Lower leg skin (tissue), 4 donors: ENCODE measurements at places on chromosomes 13 and 19. TPM values are rescaled to one million over a fixed set of nuclear protein-coding genes. Genes with fewer than 3 reads are reported as not detected.

DNA sequence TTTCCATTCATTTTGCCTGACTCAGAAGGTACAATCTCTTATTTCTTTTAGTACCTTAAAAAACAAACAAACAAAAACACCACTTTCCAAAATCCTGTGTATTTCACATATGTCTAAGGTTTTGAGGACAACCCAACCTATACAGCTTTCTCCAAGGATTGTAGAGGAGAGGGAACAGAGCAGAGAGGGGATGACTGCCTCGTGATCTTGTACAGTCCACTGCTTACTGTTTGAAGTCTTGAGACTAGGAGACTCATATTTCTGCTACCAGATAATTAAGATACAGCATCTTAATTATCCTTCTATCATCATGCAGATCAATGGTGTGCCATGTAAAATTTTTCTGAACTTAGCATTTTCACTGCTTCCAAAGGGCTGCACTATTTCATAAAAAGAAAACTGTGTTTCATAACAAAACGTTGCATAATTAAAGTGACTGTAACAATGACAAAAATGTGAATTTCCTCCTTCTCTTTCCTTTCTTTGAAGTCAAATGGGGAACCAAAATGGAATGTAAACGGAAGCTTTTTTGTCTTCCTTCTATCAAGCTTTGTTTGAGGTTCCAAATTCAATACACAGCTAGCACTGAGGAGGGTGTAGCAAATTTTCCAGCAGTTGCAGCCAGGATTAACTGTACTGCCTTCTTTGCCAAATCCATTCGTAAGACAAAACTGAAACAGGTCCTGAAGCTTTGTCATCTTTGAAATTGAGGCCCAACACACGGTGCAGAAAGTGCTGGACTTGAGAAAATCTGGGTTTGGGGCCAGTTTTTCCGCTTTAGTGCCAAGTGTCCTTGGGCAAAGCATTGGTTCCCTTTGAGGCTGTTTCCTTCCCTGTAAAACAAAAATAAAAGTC, 34.9 kb upstream of the RCBTB2 start:
- DNase-seq, result no peak

DNA sequence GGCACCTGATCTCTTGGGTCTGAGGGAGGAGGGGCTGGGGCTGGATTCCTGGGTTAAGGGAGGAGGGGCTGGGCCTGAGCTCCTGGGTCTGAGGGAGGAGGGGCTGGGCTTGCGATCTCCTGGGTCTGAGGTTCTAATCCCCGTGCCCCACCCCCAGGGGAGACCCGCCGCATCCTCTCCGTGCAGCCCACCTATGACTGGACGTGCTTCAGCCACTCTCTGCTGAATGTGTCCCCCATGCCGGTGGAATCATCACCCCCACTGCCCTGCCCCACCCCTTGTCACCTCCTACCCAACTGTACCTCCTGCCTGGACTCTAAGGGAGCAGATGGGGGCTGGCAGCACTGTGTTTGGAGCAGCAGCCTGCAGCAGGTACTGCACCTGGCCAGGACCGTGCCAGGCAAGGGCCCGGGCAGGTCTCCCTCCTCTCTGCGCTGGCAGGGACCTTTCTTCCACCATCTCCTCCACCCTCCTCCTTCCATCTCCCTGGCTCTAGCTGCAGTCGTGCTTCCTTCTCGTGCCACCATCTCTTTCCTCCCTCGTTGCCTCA, 27.1 kb downstream of the CNFN start:
- no peak for DNase-seq

GRCh38 chr19:3024870-3025548, 4.1 kb downstream of the TLE2 start:
- DNase-seq, result no peak

GRCh38 chr19:29845574-29846176, 33.9 kb downstream of the CCNE1 start:
- DNase-seq, result peak; percentile 23

DNA sequence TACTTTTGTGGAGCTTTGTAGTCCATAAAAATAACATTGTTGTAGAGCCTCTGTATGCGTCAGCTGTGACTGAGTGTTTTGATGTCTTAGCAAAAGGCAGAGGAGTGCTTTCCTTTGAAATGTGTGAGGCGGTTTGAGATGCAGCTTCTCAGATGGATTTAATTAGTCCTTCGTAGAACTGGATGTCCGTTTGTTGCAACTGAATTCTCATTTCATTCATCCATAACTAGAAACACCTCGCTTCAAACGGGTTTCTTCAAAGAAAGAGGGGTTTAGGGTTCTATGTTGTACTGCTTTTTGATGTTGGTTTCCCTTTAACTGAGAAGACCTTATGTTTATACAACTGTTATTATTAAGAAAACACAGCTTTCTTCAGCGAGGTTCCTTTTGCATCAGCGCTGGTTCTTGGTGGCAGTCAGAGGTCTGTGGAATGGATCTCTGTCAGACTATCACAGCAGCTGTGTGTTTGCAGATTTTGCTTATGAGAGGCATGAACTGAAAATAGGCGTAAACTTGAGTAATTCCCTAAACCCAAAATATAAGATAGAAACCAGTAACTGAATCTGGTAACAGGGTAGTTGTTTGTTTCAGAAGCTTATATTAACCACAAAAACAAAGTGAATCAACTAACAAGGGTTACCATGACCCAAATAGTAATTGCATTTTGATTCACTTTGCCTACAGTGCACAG, 194.4 kb downstream of the GGACT start:
- no peak for DNase-seq

DNA sequence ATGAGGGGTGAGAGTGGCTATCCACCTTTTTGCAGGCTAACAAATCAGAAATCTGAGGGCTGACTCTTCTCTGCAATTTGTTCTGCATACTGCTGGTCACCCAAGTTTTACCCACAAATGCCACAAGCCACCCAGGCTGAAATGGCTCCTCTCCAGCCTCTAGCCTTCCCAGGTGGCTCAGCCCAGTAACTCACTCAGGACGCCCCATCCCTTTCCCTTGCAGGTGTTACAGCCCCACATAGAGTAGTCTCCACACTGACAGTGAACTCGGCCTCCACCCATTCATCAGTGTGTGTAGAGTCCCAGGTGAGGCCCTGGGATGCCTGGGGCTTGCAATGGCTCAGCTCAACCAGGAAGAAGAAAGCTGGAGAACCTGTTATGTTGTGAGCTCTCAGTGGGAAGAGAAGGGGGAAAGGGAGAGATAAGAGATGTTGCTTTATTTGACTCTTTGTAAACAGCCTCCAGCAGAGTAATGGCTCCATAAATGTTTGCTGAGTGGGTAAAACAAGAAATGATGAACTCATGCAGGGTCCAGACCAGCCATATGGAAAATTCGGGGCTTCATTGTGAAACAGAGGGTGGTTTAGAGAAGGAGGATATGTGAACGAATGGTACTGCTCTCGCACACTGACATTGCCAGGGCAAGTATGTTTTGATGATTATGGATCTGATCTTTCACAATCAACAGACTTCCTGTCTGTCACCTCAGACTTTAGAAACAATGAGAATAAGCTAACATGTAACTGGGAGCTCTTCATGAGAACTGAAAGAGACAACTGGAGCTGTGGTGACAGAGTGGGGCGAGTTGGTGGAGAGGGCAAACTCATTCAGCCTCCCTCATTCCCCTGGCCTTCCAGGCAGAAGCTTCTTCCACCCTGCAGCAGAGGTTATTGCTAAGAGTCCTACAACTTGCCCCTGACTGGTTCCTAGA, 74.2 kb upstream of the RFC3 start:
- no peak for DNase-seq

GRCh38 chr19:54136864-54137698, 481 bp upstream of the CNOT3 start:
- DNase-seq, result peak; percentile 100

C13orf42 gene
- not detected for total RNA-seq

ZNF317 gene
- 28.5 TPM for total RNA-seq

CRB3 gene
- 124 TPM for total RNA-seq

FREM2 gene
- 0.34 TPM for total RNA-seq
